K562 (cell line): ENCODE measurements at places on chromosomes 4 and X. TPM values are rescaled to one million over a fixed set of nuclear protein-coding genes. Genes with fewer than 3 reads are reported as not detected.
A peak's percentile ranks its signal among the peaks of the same experiment; 100 is the strongest.

The MAB21L2 gene
- not detected in 2 replicates for total RNA-seq

The ZXDB gene
- 2.5 and 2.8 TPM in 2 replicates for total RNA-seq

The UGT2B10 gene
- total RNA-seq: 0.16 and 0.18 TPM in 2 replicates

DNA sequence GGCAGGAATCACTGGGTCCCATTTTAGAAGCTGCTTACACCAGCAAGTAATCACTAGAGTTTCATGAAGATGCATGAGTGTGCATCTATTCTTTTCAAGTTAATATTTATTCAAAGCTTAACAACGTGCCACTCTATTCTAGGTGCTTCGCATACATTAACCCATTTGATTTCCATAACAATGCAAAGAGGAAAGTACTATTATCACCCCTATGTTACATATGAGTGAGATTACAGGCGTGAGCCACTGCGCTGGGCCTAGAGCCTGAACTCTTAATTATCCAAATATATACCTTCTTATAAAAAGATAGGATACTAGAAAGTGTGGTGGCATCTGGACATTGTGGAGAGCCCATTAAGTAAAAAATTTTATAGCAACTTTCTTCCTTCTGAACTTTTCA lies 65.4 kb downstream of the CXCL13 start:
- no peak overlapping the region for H3K27ac ChIP-seq
- no peaks in the 10 kb centered on the region; the same call in none of the 2 replicates for H3K27me3 ChIP-seq
- no peak for DNase-seq
- H3K4me1 ChIP-seq: no peaks in the 10 kb centered on the region

GRCh38 chr4:45663003-45663402 lies 460.9 kb downstream of the GABRG1 start:
- no peak for DNase-seq
- H3K27me3 ChIP-seq: no peaks in the 10 kb centered on the region
- H3K4me3 ChIP-seq: no peak overlapping the region
- H3K36me3 ChIP-seq: no peaks in the 10 kb centered on the region

DNA sequence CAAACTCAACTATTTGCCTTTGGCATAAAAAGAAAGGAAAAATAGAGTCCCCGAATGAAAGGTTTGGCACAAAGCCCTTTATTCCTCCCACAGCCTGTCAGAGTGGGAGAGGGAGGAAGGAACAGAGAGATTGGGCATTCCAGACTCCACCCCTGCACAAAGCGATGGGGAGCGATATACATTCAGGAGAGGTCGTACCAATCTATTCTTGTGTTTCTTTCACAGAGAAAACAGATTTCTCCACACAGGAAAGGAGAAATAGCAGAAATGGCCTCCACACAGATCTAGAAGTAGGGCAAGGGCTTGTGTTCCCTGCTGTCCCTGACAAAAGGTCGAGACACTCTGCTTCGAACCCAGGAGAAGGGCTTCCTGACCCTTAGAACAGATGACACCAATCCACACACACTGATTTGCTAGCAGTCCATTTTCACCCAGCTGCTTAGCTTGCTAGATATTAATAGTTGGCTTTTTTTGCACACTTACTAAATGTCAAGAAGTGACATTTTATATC lies 197.4 kb downstream of the MAML3 start:
- H3K27ac ChIP-seq: no peak overlapping the region
- H3K27me3 ChIP-seq: no peaks in the 10 kb centered on the region; the same call in 2 of the 3 replicates
- no peaks in the 10 kb centered on the region for H3K36me3 ChIP-seq
- H3K4me3 ChIP-seq: no peak overlapping the region
- no peaks in the 10 kb centered on the region for H3K4me1 ChIP-seq

GRCh38 chrX:10341309-10341708 lies 184.5 kb downstream of the CLCN4 start:
- H3K27ac ChIP-seq: no peak overlapping the region
- H3K4me1 ChIP-seq: no peaks in the 10 kb centered on the region
- DNase-seq: no peak

GRCh38 chrX:115368876-115369275 lies 79.4 kb downstream of the LUZP4 start:
- no peaks in the 10 kb centered on the region for H3K4me1 ChIP-seq
- H3K4me3 ChIP-seq: no peak overlapping the region
- H3K27me3 ChIP-seq: no peaks in the 10 kb centered on the region
- no peak overlapping the region for H3K27ac ChIP-seq
- no peaks in the 10 kb centered on the region for H3K36me3 ChIP-seq

GRCh38 chrX:68676335-68676734 lies 28.9 kb downstream of the STARD8 start:
- DNase-seq: no peak
- H3K36me3 ChIP-seq: no peaks in the 10 kb centered on the region
- no peak overlapping the region for H3K27ac ChIP-seq
- H3K4me1 ChIP-seq: no peaks in the 10 kb centered on the region; the same call in 1 of the 2 replicates
- no peak overlapping the region for H3K4me3 ChIP-seq

GRCh38 chr4:8221476-8221875 lies 22.4 kb downstream of the SH3TC1 start:
- no peak overlapping the region for H3K27ac ChIP-seq
- no peaks in the 10 kb centered on the region for H3K36me3 ChIP-seq
- no peak for DNase-seq
- H3K4me3 ChIP-seq: no peak overlapping the region
- no peaks in the 10 kb centered on the region for H3K4me1 ChIP-seq
- peaks cover 52% of the 10 kb centered on the region for H3K27me3 ChIP-seq

GRCh38 chr4:177016541-177017141 lies 223.9 kb upstream of the VEGFC start:
- no peak overlapping the region for H3K4me3 ChIP-seq
- H3K27me3 ChIP-seq: no peaks in the 10 kb centered on the region
- no peak for DNase-seq
- no peaks in the 10 kb centered on the region for H3K4me1 ChIP-seq
- no peak overlapping the region for H3K27ac ChIP-seq

GRCh38 chrX:129600981-129601424 lies 53.8 kb downstream of the APLN start:
- no peak overlapping the region for H3K27ac ChIP-seq
- no peaks in the 10 kb centered on the region; the same call in 2 of the 3 replicates for H3K36me3 ChIP-seq
- peak; percentile 50 for DNase-seq
- H3K4me1 ChIP-seq: peaks cover 10% of the 10 kb centered on the region; the same call in 2 of the 3 replicates
- H3K4me3 ChIP-seq: no peak overlapping the region
- no peaks in the 10 kb centered on the region for H3K27me3 ChIP-seq

DNA sequence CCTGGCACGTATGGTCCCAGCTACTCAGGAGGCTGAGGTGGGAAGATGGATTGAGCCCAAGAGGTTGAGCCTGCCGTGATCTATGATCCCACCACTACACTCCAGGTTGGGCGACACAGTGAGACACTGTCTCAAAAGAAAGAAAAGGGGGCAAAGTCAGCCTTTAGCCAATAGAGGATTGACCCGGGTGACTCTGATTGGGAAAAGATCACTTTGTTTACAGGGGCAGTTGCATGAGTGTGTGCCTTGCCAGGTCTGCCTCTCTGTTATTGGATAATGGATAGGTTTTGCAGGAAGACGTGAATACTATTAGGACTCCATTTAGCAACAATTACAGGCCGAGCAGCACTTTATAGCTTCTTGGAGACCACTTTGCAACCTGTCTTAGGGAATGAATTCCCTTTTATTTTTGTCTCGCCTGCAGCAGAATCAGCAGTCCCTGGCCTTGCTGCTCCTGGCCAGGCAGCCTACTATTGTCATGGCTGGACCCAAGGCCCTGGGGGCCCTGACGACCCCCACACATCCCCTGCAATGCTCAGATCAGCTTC lies 103.2 kb upstream of the PSAPL1 start:
- H3K4me3 ChIP-seq: no peak overlapping the region
- no peaks in the 10 kb centered on the region for H3K36me3 ChIP-seq
- no peaks in the 10 kb centered on the region for H3K27me3 ChIP-seq
- no peak for DNase-seq
